ENCODE measurements at places on chromosomes 1 and 21.

DNA sequence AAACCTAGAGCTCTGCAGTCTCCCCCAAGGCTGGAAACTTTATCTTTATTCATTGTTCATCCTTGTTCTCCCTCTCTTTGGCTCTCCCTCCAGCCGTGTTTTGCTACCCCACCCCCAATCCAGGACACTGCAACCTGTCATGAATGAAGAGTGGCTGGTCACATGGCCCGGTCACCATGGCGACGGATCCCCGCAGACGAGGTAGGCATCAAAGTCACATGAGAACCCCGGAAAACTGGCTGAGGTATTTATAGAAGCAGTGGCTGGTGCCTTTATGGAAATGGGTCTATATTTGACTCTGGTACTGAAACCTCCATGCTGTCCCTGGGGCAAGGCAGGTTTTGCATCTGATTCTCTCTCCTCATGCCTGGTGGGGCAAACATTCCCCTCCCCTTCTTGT, 13.4 kb upstream of the SLC6A17 start:
- DNase-seq = peak; percentile 30
- H3K4me1 ChIP-seq = no peaks in the 10 kb centered on the region
- H3K27ac ChIP-seq = no peak overlapping the region
- no peaks in the 10 kb centered on the region for H3K36me3 ChIP-seq

GRCh38 chr1:25799352-25799934, 550 bp upstream of the SELENON start:
- H3K4me1 ChIP-seq = peaks cover 77% of the 10 kb centered on the region
- no peak for DNase-seq
- H3K4me3 ChIP-seq = peak overlapping the region; percentile 58
- no peaks in the 10 kb centered on the region for H3K36me3 ChIP-seq
- H3K27me3 ChIP-seq = no peaks in the 10 kb centered on the region

DNA sequence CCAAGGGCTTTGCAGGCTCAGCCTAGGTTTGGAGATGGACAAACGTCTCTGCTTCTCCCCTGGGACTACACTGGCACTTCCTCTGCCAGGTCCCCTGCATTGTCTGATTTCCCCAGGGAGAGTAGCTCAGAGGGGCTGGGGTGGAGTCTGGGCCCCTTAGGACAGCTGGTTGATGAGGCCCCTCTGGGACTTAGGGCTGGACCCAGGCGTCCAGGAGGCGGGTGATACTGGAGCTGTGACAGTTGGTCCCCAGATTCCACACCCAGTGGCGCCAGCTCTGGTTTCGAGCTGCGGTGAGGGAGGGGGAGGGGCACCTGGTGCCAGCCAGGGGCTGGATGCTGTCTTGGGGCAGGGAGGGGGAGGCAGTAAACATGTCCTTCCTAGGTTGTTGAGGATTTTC, 7.4 kb upstream of the MEX3A start:
- H3K4me1 ChIP-seq = peaks cover 12% of the 10 kb centered on the region
- H3K27me3 ChIP-seq = no peaks in the 10 kb centered on the region
- H3K36me3 ChIP-seq = no peaks in the 10 kb centered on the region
- DNase-seq = no peak

DNA sequence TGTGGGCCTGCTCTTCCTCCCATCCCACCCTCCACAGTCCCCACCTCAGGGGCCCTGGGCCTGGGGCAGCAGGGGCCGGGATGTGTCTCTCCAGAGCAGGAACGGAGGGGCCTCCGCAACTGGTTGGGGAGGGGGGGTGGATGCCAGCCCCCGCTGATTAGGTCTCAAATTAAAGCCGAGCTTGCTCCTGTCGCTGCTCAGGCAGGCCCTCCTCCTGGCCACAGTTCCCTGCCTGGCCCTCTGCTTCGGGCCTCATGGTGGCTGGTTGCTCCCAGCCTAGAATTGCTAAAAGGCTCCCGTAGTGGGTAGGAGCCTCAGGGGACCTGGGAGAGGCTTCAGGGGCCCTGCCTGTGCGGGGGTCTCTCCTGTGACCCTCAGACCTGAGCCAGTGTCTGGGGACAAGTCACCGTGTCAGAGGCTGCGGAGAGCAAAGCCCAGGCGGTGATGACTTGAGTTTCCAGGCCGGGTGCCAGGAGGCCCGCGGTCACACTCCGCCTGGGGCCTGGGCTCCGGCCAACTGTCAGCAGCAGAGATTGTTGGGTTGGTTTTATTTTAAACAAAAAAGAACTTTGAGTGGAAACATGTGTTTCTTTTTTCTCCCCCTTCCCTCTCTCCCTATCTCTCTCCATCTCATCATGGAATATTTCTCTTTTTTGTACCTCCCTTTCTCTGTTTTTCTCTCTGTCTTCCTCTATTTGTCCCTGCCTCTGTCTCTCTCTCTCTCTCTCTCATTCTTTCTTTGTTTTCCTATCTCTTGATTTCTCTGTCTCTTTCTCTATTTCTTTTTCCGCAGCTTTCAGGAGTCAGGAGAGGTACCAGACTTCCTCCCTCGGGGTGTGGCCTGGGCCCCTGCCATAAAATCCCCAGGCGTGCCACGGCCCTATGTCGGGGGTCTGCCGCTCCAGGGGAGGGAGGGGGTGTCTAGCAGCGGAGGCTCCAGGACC, 20.0 kb upstream of the EPHA2 start:
- peak overlapping the region; percentile 82 for H3K27ac ChIP-seq
- peaks cover 29% of the 10 kb centered on the region for H3K4me1 ChIP-seq
- H3K36me3 ChIP-seq = no peaks in the 10 kb centered on the region
- H3K4me3 ChIP-seq = no peak overlapping the region
- no peaks in the 10 kb centered on the region for H3K27me3 ChIP-seq
- DNase-seq = peak; percentile 91

GRCh38 chr21:42455196-42455595, 40.8 kb downstream of the RSPH1 start:
- no peak for DNase-seq
- no peak overlapping the region for H3K27ac ChIP-seq
- H3K36me3 ChIP-seq = no peaks in the 10 kb centered on the region
- no peaks in the 10 kb centered on the region for H3K27me3 ChIP-seq
- H3K4me3 ChIP-seq = no peak overlapping the region

GRCh38 chr1:165945911-165946310, 118.5 kb downstream of the UCK2 start:
- H3K27me3 ChIP-seq = no peaks in the 10 kb centered on the region
- no peak for DNase-seq
- no peak overlapping the region for H3K27ac ChIP-seq
- no peaks in the 10 kb centered on the region for H3K36me3 ChIP-seq
- no peaks in the 10 kb centered on the region for H3K4me1 ChIP-seq

DNA sequence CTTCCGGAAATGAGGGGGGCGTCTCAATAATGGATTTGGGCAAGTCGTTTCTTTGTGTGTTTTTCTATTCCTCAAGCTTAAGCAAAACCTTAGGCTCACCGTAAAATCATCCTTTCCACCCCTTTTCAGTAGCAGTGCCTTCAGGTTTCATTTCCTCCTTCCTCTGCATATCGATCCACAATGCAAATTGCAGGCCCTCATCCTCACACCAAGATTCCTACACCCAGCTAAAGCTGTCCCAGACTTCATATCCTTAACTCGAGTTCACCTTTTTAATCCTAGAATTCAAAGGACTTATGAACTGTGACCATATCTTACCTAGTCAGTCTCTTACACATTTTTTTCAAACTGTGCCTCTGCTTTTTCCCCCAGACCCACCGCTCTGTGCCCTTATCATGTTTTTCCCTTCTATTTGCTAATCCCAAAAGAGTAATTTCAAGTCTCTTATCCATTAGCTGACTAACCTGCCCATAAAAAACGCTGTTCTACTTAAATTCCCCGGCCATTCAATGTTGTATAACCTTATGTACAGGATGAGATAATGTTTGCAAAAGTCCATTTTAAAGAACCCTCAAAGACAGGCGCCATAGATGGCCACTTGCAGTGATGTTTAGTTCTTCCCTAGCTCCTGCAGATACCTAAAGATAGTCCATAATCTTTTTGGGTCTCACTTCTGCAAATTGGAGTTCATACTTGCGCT, 1.5 kb downstream of the AKIRIN1 start:
- H3K4me1 ChIP-seq = peaks cover 60% of the 10 kb centered on the region
- peak overlapping the region; percentile 98 for H3K27ac ChIP-seq
- no peaks in the 10 kb centered on the region for H3K27me3 ChIP-seq
- DNase-seq = no peak
- H3K36me3 ChIP-seq = peaks cover 46% of the 10 kb centered on the region
- peak overlapping the region; percentile 95 for H3K4me3 ChIP-seq

DNA sequence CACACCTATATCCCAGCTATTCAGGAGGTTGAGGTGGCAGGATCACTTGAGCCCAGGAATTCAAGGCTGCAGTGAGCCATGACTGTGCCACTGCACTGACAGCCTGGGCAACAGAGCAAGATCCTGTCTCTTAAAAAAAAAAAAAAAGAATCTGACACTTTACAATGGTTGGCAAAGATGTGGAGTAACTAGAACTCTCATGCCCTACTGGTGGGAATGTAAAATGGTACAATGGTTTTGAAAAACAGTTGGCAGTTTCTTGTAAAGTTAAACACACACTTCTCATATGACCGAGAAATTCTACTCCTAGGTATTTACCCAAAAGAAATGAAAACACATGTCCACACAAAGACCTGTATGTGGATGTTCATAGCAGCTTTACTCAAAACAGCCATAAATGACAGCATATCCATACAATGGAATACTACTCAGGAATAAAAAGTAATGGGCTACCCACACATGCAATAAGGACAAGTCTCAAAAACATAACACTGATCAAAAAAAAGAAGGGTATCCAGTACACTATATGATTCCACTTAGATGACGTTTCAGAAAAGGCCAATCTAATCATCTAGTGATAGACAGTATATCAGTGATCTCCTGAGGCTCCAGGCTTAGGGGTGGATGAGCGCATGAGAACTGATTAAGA, 58.1 kb downstream of the HLCS start:
- no peak overlapping the region for H3K4me3 ChIP-seq
- H3K27me3 ChIP-seq = no peaks in the 10 kb centered on the region
- no peaks in the 10 kb centered on the region for H3K4me1 ChIP-seq
- no peak overlapping the region for H3K27ac ChIP-seq
- H3K36me3 ChIP-seq = no peaks in the 10 kb centered on the region
- DNase-seq = no peak

DNA sequence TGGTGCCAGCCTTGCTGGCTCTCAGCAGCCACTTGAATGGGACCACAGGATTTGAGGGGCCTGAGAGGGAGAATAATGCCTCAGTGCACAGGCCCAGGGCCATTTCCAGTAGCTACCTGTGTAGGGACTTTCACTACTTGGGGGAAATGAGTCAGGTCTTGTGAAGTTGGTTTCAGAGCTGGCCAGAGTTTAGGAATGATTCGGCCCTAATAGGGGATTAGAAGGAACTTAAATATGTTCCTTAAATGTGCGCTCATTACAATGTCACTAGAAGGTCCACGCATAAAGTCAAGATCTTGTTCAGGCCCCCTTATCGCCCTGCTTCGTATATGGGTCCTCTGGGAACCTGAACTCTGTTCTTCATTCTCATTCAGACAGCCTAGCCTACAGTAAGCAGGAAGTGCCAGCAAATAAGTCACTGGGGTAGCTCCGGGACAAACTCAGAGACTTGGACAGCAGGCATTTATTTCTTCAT, 5.6 kb upstream of the AKR1A1 start:
- H3K36me3 ChIP-seq = no peaks in the 10 kb centered on the region
- peaks cover 5% of the 10 kb centered on the region for H3K4me1 ChIP-seq
- no peak overlapping the region for H3K27ac ChIP-seq
- H3K27me3 ChIP-seq = no peaks in the 10 kb centered on the region
- DNase-seq = no peak

DNA sequence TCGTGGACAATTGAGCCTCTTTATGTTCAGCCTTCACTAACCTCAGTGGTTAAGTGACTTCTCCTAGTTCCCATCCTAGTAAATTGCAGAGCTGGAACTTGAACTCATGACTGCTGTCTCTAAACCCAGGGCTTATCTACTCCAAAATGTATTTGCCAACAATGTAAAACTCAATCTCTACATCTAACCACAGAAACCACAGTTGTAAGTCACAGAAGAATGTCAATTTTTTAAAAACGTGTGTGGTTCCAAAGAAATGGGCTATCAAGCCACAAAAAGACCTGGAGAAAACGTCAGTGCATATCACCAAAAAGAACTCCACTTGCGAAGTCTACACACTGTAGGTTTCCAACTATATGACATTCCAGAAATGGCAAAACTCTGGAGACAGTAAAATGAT, 172.6 kb upstream of the HMCN1 start:
- DNase-seq = no peak
- no peaks in the 10 kb centered on the region for H3K27me3 ChIP-seq
- no peak overlapping the region for H3K27ac ChIP-seq
- no peak overlapping the region for H3K4me3 ChIP-seq

DNA sequence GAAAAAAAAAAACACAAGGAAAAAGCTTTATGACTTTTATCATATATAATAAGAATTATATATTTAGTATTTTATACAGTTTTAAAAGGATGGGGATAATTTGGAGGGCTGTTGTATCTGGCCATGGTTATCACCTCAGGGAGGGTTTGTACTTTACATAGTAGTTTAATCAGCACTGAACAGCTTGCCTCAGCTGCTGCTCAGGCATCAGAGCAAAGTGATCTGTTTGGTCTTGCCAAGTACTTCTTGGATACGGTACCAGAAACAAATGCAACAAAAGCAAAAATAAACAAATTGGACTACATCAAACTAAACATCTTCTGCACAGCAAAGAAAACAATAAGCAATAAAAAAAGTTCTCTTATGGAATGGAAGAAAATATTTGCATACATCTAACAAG, 2.6 kb upstream of the SPTA1 start:
- no peaks in the 10 kb centered on the region for H3K36me3 ChIP-seq
- no peaks in the 10 kb centered on the region for H3K4me1 ChIP-seq
- no peak overlapping the region for H3K27ac ChIP-seq
- no peak for DNase-seq

DNA sequence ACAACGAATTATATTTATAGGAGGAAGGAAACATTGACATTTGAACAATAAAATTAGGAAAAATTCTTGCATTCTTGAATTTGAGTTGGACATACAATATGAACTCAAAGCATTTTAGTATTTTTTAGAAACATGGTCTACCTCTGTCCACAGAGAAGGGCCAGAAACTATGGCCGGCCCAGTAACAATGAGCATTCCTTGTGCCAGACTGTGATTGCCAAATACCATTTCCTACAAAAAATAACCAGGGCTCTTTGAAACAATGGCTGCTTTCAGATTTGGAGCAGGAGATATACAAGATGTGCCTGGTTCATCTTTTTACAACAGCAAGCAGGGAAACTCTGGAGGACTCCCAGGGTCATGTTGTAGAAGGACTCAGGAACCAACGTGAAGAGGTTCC, 38.4 kb downstream of the NOS1AP start:
- no peak overlapping the region for H3K27ac ChIP-seq
- H3K4me1 ChIP-seq = no peaks in the 10 kb centered on the region

GRCh38 chr1:239931341-239931740, 160.3 kb upstream of the FMN2 start:
- H3K27me3 ChIP-seq = no peaks in the 10 kb centered on the region
- H3K4me3 ChIP-seq = no peak overlapping the region
- H3K4me1 ChIP-seq = no peaks in the 10 kb centered on the region
- no peak for DNase-seq
- no peak overlapping the region for H3K27ac ChIP-seq
- no peaks in the 10 kb centered on the region for H3K36me3 ChIP-seq

DNA sequence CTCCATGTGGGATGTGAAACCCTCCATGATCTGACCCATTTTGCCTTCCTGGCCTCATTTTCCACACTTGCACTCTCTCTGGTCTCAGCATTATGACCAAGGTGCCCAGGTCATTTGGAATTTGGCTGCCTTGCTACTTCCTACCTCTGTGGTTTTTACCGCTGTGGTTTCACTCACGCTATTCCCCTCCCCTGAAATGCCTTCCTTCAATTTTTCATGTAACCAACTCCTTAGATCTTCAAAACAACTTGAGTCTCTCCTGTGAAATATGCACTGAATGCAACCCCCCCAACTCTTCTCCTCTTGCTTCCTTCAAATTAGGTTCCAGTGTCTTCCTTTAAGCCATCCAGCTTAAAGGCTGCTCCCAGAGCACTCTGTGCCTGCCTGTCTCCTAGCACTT, 50.1 kb downstream of the PHC2 start:
- H3K36me3 ChIP-seq = no peaks in the 10 kb centered on the region
- no peaks in the 10 kb centered on the region for H3K27me3 ChIP-seq
- H3K27ac ChIP-seq = no peak overlapping the region
- DNase-seq = no peak

All from heart right ventricle (tissue), 16 donors.